Astrocyte (in vitro differentiated cells and primary cell): ENCODE measurements at places on chromosomes 4 and X.

- DNase-seq: no peak
Measured at GRCh38 chr4:158649111-158649680, 22.5 kb downstream of the C4orf46 start.

GRCh38 chr4:6474705-6475457 lies 2.5 kb upstream of the PPP2R2C start:
- no peak for DNase-seq

DNA sequence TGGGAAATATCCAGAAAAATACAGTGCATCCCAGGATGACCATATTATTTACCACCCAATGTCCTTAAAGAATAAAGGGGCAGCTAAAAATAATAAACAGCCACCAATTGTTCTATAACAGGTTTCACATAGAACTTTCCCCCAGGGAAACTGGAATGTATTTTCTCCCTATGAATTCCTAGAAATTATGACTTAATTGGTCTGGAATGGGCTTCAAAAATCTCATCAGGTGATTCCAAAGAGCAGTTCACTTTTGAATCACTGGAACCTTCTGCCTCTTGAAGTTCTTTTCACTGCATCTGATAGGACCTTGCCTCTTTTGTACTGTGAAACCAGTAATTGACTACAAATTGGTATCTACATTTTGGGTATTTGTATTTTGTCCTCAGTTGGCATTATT lies 119.3 kb downstream of the ZNF330 start:
- peak; percentile 47 for DNase-seq

DNA sequence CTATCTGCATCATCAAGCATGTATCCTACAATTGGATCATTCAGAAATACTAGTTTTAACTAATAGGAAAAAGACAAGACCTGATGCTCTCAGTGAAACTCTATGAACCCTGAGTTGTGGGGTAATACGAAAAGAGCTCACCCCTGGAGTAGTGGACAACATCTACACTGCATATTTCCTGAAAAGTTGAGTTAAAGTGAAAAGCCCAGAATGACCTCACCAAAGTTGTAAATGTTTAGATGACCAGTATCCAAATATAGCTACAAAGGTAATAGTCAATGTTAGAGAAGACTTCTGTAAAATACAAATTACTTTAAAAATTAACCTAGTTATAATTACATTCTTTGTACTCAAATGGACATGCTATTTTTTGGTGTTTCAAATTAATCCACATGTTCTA lies 52.8 kb upstream of the SRPX start:
- no peak for DNase-seq

DNA sequence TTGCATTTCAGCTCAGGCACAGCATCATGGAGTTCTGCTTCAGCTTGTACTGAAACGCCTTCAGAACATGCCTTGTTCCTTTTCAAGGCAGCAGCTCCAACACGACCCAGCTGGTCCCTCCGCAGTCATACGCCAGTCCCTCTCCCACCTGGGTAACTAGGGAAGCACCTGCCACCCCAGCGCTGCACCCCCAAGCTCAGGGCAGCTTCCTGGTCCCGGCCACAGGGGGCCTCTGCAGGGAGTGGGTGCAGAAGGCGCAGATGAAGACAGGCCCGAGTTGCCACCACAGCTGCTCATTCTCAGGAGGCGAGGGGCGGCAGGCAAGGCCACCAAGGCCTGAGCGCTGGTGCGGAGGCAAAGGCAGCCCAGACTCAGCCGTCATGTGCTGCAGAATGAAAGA lies 21.8 kb downstream of the WDR1 start:
- no peak for DNase-seq

GRCh38 chrX:112163906-112164305 lies 81.3 kb upstream of the TRPC5 start:
- peak; percentile 56 for DNase-seq

DNA sequence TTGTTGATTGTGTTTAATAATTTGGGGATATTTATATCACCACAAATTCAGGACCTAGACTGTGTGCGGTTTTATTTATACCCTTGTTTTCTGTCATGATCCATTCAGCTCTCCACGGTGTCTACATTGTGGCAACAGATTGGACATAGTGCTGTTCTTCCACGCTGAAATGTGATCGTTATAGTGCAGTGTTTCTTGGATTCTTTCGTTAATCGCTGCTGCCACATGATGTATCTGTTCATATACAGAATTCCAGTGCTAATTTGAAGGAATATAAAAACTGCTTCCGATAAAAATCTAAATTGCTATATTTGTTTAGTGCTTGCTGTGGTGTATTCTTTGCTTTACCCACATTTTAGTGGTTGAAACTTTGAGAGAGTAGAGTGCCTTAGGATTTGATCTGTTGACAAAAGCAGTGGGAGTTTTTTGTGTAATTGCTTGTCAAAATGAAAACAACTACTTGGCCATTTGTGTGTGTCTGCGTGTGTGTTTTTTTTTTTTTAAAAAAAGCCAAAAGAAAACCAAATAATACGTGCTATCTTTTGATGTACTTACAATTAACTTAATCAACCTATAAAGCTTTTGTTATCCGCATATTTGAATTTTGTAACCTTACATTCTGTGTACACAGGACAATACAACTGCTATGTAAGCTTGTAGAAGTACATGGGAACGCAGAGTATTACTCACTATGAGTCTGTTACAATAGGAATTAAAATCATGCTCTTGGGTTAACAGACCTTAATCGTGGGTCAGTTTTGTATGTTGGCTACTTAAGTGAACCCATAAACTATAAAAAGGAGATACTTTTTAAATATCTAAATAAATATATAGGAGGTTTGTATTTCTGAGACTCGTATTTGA lies 353.3 kb downstream of the ARHGAP24 start:
- peak; percentile 61 for DNase-seq

- peak; percentile 55 for DNase-seq
Measured at GRCh38 chr4:185232370-185232769, 23.0 kb downstream of the SNX25 start.

DNA sequence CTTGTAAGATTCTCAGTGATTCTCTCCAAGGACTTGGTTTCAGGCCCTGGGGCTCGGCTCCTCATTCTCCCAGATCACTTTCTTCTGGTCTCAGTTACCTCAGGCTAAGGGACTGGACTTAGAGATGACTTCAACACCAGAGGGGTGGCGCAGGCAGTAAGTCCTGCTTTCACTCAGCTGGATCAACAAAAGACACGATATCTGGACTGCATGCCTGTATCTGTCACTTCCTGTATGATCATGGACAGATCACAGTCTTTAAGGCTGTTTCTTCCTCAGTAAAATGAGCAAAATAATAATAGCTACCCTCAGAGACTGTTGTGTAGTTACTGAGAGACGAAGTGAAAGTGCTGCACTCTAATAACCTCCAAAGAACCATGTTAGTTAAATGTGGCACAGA lies 19.5 kb upstream of the CXCR3 start:
- DNase-seq: peak; percentile 23

DNA sequence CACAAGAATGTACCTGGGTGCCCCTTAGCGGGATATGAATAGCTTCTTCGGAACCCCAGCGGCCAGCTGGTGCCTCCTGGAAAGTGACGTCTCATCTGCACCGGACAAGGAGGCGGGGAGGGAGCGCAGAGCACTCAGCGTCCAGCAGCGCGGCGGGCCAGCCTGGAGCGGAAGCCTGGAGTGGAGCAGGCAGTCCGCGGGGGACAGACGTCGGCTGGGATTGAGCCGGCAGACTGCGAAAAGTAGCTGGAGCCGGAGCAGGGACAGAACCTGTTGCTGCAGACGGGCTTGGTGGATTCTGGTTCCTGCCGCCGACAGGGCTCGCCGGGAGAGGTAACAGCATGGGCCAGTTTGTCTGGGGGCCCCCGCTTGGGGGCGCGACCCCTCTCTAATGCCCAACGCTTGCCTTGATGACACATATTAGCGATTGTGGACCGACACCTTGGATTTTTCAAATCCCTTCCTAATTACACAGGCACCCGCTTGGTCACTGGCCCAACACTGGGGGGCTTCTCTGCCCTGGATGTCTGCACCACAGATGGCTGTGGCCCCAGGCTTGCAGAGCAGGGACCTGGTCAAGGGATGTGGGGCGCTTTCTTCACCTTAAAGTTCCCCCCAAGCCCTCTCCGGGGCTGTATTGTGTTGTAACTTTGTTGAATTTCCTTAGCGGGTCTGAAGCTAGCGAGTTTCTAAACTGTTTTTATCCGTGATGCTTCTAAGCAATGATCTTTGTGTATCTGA lies at the start of gene NPFFR2:
Gene NPFFR2, plus strand, starts transcription at position 133 of the 741 bp plus-strand sequence. CDS start 96,592 bp downstream, outside the sequence.
- peak; percentile 51 for DNase-seq

DNA sequence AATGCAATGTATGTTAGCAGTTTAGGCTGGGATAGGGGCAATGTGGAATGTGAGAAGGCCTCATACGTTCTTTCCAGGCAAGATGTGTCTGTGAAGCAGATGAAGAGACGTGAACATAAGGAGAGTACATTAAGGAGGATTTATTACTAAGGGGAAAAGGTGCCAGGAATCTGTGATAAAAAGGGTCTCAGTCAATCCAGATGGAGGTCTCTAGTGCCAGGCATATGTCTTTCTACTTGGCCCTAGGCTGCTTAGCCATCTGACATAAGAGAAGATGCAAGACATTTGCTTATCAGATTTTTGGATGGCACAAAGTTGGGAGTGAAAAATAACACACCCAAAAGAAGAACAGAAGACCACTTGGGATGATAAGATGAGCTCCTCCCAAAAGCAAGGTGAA lies 93.0 kb upstream of the PRKG2 start:
- DNase-seq: no peak

DNA sequence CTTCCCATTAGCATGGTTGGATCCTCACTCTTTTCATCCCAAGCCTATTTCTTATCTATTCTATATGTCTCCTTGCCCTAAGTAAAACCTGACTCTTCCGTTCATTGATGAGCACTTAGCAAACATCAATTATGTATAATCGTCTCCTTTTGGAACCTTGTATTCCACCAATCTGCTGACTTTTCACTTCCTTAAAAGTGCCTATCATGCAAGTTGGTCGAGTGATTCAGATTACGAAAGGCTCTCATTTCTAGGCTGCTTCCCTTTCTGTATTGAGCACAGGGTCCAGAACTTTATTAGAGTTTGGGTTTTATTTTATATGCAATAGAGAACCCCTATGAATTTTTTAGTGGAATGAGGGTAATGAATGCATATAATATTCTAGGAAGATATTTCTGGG lies 27.1 kb upstream of the ALB start:
- no peak for DNase-seq

GRCh38 chr4:25770847-25771246 lies 91.9 kb downstream of the SEL1L3 start:
- no peak for DNase-seq

- DNase-seq: no peak
Measured at GRCh38 chr4:188781655-188782054, 642.4 kb downstream of the TRIML1 start.

GRCh38 chr4:83389037-83389720 lies 54.5 kb upstream of the HPSE start:
- no peak for DNase-seq

DNA sequence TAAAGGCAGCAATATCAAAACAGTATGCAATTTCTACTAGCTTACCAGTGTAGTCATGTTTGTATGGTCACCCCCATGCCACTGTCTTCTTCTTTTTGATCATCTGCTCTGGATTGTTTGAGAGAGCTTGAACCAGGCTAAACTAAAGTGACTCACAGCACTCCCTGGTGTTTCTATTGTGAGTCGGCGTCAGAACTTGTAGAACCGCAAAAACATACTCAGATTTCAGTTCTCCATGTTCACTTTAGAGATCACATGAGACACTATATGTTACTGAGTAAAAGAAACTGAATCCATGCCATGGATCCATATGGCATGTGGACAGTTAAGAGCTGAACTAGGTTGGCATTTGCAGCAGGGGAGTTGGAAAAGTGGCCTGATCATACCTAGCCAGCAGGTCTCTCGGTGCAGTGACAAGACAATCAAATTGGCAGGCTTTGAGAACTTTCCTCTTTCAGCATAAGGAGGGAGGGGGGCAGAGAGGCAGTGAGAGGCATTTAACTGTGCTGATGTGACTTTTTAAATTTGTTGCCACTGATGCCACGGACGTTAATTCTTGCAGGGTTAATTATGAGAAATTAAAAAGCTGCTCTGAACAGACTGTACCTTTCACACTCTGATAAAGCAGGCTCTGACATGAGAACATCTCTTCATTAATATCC lies 88.4 kb downstream of the AFF2 start:
- peak; percentile 13 for DNase-seq

DNA sequence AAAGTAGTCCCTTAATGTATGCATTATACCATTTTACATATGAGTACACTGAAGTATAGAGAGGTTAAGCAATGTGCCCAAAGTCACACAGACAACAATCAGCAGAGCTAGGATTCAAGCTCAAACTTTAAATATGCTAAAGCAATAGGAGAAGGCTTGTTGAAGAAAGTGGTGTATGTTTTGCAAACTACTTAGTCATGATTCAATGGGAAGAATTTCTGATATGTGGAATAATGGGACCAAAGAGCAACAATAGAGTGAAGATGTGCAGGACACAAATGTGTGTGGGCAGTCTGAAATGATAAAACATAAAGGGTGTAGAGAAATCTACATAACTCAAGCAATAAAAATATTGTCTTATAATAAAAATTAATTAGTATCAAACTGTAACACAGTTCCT lies 109.0 kb upstream of the ARSJ start:
- DNase-seq: peak; percentile 15

GRCh38 chrX:54931107-54931506 lies 10.5 kb downstream of the TRO start:
- DNase-seq: no peak

DNA sequence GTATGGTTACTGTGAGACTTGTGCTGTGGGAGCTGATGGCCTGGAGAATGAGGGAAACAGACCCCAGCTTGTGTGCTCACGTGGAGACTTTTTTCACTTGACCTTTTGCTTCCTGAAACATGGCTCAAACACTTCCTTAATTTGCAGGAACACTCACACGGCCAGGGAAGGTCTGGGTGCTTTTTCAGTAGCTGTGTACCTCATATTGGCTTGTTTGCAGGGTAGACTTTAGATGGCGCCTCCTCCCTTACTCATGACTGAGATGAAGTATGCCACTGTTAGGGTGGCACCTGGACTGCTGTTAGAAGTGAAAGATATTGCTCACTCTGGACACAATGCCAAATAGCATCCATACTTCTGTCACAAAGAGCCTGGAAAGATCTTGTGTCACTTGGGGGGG lies 75.7 kb upstream of the WDR1 start:
- DNase-seq: no peak

- DNase-seq: peak; percentile 48
Measured at GRCh38 chr4:54439831-54440243, 210.7 kb downstream of the PDGFRA start.

GRCh38 chrX:116379854-116380253 lies 56.6 kb upstream of the SLC6A14 start:
- no peak for DNase-seq

DNA sequence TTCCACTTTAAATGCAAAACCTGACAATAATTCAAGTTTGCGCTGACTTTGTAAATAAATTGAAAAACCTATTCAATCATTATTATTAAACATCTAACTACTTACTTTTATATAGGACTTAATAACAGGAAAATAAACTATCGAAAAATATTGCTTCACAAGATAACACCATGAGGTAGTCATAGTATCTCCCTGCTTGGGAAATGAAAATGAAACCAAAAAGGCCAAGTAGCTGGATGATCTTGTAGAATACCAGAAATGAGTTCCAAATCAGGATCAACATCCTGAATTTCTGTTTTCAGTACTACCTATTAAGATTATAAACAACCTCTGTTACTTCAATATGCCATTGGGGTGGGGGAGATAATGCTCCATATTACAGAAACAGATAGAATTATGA lies 58.9 kb downstream of the CHIC2 start:
- no peak for DNase-seq

GRCh38 chrX:107982356-107982755 lies at the start of gene TEX13B:
Gene TEX13B, minus strand, starts transcription at chrX:107982370. Its CDS starts 243 bp downstream, at chrX:107982127.
- DNase-seq: no peak

GRCh38 chrX:104419211-104419610 lies 146.8 kb upstream of the IL1RAPL2 start:
- DNase-seq: peak; percentile 77

- peak; percentile 31 for DNase-seq
Measured at GRCh38 chr4:147481577-147482109, 746 bp downstream of the EDNRA start.
